RCC 7860 (cell line): ENCODE measurements at places on chromosomes 5 and 9.

GRCh38 chr5:423626-424261 is 19.2 kb upstream of the EXOC3 start:
- DNase-seq = no peak

- no peak for DNase-seq
Observed at GRCh38 chr9:88777498-88778312, 213.6 kb upstream of the S1PR3 start.

- no peak for DNase-seq
Observed at GRCh38 chr9:126517833-126518356, 95.8 kb upstream of the LMX1B start.

DNA sequence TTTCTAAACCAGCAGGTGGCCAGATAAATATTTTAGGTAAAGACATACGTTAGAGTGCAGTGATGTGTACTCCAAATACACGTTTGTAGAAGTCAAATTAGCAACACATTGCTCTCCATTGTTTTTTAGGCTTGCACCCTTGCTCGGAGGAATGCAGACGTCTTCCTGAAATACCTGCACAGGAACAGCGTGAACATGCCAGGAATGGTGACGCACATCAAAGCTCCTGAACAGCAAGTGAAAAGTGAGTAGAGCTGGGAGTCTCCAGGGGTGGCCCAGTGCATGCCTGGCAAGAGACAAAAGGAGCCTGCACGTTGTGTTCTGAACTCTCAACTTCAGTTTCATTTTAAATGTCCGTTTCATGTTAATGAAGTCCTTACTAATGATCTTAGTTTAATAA is 207.5 kb upstream of the OTULINL start:
- DNase-seq = no peak

GRCh38 chr9:119639287-119639955 is 270.2 kb upstream of the BRINP1 start:
- no peak for DNase-seq

DNA sequence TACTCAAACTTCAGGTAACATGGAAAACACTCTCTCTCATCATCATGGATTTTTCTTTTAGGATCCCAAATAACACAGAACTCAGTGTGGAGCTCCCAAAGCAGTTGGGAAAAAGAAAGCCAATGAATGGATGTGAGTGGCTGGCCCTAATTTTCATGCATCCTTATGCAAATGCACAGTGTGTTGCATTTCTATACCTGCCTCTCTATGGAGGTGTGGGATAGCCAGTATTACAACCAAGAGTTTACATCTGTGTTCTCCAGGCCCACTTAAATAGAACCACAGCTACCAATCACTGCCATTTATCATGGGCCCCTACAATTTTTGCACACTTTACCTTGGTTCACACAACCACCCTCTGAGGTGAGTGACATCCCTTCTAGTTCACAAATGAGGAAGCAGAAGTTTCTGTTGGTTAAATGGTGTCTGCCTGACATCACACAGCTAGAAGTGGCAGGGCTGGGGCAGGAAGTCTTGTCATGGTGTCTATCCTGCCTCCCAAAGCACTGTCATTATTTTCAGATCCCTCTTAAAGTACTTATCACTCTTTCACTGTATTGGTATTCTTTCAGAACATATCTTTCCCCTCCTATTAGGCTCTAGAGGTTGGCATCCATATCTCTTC is 17.3 kb downstream of the MAMDC2 start:
- DNase-seq = no peak

GRCh38 chr9:33130961-33131789 is 36.0 kb downstream of the B4GALT1 start:
- no peak for DNase-seq

DNA sequence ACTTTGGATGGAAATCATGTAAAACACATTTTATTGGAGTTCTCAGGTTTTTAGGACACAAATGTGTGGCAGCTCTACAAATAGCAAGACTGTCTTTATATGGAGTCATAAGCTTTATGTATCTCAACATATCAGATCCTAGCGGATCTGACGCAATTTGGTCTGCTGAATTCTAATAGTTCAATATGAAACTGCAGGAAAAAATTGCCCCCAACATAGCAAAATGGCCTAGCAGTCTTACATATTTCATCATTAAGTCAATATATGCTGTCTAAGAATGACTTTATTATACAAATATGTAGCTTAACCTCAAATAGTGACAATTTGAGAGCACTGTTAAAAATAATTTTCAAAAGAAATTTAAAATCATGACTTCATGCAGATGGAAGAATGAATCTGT is 244.3 kb downstream of the TAF11L14 start:
- no peak for DNase-seq

GRCh38 chr5:97494465-97494864 is 311.4 kb upstream of the RIOK2 start:
- DNase-seq = no peak
